ENCODE measurements at places on chromosomes 16 and 17.

DNA sequence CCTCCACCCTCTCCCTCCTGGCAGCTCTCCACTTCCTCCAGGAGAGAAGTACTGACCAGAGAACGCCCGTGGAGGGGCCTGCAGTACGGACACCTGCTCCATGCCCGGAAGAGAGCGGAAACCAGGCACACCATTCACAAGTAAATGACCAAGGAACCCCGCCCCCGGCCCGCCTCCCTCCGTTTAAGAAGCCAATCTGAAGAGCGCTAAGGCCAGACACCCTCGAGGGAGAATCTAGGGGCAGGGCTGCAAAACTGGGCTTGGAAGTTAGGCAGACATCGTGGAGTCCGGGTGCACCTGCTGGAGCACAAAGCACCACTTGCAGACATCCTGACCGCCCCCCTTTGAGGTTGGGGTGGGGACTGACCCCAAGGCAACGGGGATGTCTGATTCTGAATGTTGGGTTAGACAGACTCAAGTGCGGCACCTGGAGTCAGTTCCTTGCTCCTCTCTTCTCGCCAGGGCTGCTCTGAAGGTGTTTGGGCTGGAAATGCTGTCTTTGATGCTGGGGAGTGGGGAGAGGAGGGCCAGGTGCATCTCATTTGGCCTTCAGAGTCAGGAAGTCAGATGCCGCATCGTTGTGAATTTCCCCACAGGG, 964 bp upstream of the FAAP100 start:
- DNase-seq, result peak; percentile 81

DNA sequence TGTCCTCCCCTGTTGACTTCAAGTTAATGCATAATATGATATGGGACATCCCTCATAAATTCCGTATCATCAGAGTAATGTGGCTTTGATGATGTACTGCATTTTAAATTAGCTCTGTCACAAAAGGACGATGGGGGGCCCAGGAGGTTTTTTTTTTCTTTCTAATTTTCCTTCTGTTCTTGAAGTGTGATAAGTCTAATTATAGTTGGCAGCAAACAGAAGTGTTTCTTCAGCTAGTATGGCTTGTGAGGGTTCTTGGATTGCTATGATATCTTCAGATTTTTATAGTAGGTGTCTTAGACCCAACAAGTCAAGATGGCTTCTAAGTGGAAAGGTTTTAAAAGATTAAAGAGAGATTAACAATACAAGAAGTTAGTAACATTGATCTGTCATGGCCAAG, 796.2 kb upstream of the RBFOX1 start:
- no peak for DNase-seq

GRCh38 chr16:22641131-22641628, 130.5 kb downstream of the NPIPB5 start:
- DNase-seq, result peak; percentile 10

DNA sequence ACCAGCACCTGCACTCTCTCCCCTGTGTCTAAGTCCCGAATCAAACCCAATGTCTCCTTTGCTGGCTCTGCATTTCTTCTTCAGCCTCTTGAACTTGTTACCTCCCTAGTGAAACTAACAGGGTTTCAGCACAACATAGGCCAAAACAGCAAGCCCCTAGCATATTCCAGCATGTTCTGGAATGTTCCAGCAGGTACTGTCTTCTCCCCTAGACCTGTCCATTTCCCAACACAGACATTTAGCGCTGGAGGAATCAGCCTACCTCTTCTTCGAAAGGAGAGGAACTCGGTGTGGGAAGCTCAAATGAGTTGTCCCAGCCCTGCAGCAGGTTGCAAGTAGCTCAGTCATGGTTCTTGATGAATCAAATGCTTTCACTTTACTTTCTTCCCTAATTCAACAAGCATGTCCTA, 47.1 kb downstream of the LITAF start:
- DNase-seq, result no peak

DNA sequence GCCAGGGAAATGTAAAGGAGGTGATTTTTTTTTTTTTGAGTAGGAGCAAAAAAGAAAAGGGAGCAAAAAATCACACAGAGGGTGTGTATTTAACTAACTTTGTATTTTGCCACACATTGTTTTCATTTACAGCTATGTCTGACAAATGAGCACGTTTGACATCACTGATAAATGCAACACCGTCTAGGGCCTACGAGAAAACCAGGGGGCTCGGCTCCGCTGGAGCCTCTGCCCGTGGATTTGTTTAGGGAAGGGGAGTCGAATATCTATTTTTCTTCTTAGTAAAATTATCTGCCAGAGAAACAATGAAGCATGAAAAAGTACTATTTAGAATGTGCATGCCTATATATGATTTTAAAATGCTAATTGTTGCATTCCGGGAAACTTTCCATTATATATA, 6.8 kb downstream of the MAF start:
- DNase-seq, result no peak

DNA sequence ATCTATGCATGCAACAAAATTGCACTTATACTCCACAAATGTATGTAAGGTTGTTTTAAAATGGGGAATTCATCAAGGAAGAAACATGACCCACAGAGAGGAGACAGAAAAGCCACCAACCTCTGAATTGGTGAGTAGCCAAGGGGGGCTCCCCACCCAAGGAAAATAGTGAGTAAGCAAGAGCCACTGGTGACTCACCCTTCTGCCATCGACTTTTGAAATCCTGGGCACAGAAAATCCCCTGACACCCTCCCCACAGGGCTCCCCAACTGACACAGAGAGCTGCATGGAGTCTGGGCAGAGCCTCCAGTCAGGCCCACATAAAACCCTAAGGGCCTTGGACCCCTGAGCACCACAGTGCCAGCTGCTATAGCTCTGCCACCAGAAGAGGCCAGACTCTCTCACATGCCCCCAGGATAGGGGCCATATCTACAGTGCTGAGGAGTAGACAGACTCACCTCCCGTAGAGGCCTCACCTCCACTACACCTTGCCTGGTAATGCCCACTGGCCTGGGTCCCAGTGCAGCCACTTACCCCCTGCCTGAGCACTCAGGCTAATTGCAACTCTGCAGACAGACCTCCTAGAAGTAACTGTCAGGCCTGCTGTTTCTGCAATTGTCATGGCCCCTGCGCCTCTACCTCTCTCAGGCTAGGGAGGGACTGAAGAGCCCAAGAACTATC, 244.7 kb upstream of the WSB1 start:
- no peak for DNase-seq

DNA sequence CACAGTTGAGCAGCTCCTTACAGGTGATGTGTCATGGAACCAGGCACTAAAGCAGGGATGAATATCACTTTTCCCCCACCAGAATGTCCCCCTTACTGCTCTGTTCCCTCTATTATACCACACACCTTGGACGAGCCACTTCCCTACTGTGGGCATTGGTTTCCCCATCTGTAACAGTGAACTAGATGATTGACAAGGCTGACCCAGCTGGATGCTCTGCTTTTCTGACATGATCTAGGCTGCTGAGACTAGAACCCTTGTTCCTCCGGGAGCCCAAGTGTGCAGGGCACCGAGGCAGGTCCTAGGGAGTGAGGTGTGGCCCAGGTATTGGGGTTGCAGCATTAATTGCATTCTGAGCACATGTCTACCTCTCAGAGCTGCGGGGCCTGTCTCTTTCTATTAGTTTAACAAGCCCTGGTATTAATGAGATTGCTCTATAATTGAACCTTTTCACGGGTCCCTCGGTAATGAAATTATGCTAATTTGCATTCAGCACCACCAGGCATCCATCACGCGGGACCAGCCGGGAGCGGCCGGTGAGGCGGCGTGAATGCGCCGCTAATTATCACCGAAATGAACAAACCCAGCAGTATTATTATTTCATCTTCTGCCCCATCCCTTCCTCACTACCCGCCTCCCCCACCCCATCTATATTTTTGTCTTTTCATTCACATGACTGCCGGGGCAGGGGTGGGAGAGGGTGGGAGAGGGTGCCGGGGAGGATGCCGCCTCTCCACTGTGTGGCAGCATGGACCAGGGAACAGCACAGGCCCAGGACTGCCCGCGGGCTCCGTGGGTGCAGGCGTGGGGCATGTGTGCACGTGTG, 121.1 kb downstream of the CYLD start:
- DNase-seq, result no peak

GRCh38 chr16:7550096-7550495, 217.5 kb downstream of the RBFOX1 start:
- DNase-seq, result no peak

- no peak for DNase-seq
These were observed 10.5 kb downstream of the DBNDD1 start for GRCh38 chr16:90008708-90009145.

DNA sequence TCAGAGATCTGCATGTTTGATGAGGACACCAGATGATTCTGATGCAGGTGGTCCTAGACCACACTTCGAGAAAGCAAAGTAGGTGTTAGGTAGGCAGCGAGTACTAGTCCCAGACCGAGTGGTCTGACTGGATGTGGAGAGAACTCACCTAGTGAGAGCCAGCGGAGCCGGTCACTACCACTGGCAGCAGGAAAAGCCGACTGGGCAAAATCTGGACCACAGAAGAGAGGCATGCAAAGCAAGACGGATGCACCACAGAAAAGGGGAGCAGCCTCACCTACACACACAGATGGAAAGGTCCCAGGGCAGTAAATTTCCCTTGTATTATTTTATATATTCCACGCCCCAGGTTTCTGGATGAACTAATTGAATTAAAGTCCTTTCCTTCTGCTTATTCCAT, 13.5 kb downstream of the COX10 start:
- no peak for DNase-seq

Measured in tongue (tissue), 3 donors.